Activated T-helper 9 cell treated with anti-CD3 and anti-CD28 coated beads, Interleukin-2, amount 50 U/mL, for 16 hours (primary cell): ENCODE measurements at places on chromosomes 4 and X.

DNA sequence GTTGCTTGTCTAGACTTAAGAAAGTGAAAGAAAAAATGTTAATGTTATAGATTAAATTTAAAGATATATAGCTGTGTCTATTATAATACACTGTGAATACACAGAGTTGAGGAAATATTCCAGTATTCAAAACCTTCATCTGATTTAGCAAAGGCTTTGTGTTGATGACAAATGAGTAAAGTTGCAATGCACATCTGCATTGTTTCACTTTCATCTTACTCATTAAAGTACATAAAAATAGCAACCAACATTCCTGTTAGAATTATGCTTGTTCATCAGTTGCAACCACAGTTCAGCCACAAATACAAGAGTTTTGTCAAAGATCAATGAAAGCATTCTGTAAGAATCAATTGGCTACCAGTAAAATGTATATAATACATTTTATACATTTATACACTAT is 346.4 kb upstream of the SLC7A11 start:
- DNase-seq: no peak

GRCh38 chrX:115362334-115363095 is 73.0 kb downstream of the LUZP4 start:
- no peak for DNase-seq

GRCh38 chrX:132059973-132060540 is 37.0 kb downstream of the STK26 start:
- DNase-seq: no peak

GRCh38 chrX:17170973-17171372 is 204.0 kb upstream of the NHS start:
- DNase-seq: no peak

DNA sequence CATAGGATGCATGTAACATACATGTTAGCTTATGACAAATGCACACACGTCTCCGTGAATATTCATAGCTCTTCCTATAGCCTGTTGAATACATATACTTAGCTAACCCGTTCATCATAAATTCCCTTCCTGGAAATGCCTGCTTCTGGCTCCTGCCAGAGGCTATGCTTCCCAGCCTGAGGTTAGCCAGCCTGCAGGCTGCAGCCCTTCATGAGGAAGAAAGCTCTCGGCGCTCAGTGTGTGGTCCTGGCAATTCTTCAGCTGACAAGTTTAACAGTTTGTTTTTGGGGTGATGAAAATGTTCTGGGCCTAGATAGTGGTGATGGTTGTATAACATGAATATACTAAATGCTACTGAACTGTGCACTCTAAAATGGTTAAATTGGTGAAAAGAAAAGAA is 48.8 kb upstream of the MAN2B2 start:
- no peak for DNase-seq
